HuH-7 (cell line): ENCODE measurements at places on chromosomes 16 and 17.
A peak's percentile ranks its signal among the peaks of the same experiment; 100 is the strongest.

GRCh38 chr17:37789771-37790541 is 45.1 kb upstream of the HNF1B start:
- no peak for DNase-seq

- no peak for DNase-seq
Observed at GRCh38 chr17:78785011-78785662, 3.1 kb upstream of the CYTH1 start.

- no peak for DNase-seq
Observed at GRCh38 chr17:76917829-76918228, 49.6 kb downstream of the MGAT5B start.

DNA sequence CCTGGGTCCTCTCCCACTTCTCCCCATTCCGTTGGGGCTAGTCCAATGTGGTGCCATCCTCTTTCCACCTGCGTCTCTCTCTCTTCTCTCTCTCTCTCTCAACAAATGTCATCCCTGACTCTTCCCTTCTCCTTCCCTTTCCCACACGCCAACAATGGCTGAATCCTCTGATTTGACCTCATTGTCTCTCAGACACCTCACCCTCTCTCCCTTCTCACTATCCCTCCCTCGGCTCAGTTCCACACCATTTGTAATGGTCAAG is 628 bp upstream of the ZNF18 start:
- no peak for DNase-seq

DNA sequence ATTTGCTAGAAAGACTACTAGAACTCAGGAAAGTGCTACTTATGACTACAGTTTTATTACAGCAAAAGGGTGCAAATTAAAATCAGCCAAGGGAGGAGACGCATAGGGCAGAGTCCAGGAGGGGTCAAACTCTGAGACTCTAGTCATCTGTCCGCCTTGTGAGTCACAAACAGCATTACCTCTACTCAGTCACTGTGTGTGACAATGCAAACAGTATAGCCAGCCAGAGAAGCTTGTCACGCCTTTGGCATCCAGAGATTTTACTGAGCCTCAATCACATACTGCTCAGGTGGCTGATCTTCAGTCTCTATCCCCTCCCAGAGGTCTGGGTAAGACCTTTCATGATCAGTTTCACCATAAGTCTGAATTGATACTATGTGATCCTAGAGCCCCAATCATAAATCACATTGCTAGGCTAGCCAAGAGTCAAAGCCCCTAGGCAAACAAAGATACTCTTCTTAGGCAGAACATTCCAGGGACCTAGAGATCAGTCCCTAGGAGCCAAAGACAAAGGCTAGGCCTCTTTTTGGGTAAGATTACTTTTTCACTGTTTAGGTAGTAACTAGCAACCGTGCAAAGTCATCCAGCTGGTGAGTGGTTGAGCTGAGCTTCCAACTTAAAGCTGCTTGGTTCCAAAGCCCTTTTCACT is 48.8 kb upstream of the CLEC19A start:
- peak; percentile 29 for DNase-seq

DNA sequence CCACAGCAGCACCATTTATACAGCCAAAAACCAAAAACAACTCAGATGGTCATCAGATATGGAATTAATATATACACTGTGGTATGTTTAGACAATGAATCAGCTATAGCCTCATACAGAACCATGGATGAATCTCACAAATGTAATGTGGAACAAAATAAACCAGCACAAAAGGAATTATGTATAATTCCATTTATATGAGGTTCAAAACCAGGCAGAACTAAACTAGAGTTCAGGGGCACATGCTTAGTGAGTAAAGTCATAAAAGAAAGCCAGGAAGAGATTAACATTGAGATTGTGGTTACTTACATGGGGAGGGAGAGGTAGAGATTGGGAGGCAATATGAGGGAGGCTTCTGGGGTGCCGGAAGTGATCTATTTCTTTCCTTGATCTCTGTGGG is 231.1 kb downstream of the COPRS start:
- no peak for DNase-seq

DNA sequence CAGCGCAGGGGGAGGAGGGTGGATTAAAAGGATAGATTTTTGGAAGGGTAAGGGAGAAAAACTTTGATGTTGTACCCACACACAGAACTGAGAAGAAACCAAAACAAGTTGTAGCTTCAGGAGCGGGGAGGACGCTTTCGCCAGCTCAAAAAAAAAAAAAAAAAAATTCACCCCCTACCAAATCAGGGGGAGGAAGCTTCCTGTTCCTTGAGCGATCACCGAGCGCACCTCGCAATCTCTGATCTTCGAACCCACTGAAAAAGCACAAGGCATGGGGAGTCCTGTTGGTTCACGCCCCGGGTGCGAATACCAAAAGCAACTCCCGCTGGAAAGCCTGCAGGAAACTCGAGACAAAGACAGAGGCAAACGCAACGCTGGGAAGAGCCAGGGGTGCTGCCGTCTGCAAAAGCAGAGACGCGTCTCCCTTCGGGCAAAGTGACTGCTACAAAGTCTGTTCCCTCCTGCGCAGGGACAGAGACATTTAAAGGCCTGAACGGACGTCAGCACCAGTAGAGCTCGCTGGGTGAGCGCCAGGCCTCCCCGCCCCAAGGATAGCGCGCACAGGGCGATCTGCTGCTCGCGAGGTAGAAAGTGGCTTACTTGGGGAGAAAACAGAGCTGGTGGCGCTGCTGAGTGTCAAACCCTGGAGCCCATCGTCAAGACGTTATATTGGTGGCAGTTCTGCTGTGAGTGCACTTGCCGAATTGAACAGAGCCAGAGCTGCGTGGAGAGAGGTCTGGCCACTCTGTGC is 190.4 kb downstream of the USP22 start:
- no peak for DNase-seq

DNA sequence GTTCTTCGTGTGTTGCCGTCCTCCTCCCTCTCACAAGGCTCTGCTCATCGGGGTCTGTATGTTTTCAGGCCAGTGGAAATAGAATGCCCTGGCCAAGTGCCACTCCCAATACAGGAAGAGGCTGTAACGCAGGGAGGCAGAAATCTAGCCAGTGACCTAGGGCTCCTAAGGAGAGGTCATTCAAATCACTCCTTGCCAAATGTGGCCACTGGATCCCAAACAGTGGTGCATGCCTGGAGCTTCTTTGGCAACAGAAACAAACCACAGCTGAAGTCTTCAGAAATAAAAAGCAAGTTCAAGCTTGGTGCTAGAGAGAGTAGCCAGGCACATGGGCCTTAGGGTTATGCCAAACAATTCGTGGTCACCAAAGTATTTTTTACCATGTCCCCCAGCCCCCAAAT is 66.1 kb downstream of the SMG6 start:
- DNase-seq = no peak

- DNase-seq = no peak
Observed at GRCh38 chr17:4843321-4844000, 10.3 kb downstream of the MINK1 start.

GRCh38 chr17:52027081-52027480 is 131.4 kb downstream of the CA10 start:
- DNase-seq = no peak
